Neural crest cell (in vitro differentiated cells): ENCODE measurements at places on chromosomes 12 and 14.

- DNase-seq: no peak
These were observed 278.8 kb downstream of the ZFP36L1 start for GRCh38 chr14:68513838-68514607.

DNA sequence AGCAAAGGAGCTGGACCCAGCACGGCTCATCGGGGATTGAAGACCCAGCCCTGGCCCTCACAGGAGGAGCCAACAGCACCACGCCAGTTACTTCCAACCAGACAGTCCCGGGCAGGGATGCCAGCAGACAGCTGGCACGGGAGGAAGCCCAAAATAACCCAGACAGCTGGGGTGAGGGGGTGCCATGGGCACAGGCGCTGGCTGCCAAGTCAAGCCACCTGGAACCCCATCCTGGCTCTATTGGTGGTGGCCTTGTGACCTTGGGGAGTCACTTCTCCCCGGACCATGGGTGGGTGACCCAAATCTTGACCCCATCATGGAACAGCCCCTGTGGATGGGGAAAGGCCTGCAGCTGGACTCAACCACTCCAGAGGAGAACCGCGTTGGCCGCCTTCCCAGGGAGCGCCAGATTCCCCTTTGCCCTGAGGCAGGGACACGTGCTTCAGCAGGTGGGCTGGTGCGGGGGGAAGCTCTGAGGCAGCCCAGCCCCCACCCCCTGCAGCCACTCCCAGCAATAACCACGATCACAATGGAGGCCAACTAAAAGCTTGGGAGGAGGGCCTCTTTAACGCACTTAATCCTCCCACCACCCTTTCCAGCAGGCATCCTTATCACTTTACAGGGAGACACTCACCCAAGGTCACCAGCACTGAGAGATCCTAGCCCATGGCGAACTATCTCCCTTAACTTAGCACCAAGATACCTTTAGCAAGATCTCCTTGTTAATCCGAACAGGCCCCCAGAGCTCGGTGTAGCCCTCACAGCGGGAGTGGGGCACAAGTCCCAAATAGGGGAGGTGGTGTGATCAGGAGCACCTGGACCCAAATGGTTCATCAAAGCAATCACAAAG is 4.7 kb upstream of the RHOF start:
- no peak for DNase-seq

DNA sequence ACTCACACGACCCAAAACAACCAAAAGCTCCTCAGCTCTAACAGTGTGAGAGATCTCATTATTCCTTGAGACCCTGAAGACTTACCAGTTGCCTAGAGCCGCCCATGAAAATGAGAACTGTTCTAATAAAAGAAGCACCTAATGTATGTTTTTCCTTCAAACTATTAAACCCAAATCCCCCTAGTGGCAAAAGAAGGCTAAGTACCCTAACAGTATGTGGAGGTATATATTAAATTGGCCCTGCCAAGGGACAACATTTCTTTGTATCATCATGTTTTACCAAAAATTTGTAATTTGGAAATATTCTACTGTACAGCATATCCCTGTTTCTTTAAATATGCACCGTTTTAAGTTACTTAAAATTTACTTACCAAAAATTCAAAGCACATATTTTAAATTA is 38.0 kb upstream of the PPFIA2 start:
- no peak for DNase-seq

DNA sequence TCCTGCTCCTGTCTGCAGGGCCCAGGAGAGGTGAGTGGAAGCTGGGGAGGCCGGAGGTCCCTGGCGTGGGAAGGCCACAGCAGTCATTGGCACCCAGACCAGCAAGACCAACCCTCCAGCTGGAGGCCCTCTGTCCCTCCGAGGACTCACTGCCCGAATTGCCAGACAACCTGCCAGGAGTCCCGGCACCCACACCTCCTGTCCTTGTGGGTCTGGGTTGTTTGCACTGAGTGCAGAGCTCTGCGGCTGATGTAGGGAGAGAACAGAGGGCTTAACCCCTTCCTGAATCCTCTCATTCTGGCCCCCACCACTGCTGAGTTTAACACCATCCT is 204.9 kb downstream of the KIF26A start:
- no peak for DNase-seq

GRCh38 chr14:77043984-77044485 is 15.5 kb upstream of the IRF2BPL start:
- no peak for DNase-seq

DNA sequence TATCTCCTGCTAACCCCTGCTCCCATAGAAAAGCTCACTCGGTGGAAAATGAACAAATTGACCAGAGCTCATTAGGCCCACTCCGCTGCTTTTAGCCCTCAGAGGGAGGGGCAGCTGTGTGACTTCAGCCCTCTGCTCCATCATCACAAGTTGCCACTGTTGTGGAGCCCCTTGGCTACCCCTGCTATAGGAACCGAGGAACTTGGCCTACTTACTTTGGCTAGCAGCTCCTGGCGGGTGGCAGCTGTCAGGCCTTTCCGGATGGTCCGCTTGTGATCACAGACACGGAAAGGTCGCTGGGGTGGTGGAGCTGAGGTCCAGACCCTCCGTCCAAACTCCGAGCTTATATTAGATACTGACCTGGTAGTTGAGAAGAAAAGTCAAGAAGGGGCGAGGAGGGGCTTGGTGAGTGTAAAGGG is 612 bp downstream of the CIDEB start:
- no peak for DNase-seq

GRCh38 chr14:49497725-49498348 is 88.3 kb downstream of the RPS29 start:
- no peak for DNase-seq

DNA sequence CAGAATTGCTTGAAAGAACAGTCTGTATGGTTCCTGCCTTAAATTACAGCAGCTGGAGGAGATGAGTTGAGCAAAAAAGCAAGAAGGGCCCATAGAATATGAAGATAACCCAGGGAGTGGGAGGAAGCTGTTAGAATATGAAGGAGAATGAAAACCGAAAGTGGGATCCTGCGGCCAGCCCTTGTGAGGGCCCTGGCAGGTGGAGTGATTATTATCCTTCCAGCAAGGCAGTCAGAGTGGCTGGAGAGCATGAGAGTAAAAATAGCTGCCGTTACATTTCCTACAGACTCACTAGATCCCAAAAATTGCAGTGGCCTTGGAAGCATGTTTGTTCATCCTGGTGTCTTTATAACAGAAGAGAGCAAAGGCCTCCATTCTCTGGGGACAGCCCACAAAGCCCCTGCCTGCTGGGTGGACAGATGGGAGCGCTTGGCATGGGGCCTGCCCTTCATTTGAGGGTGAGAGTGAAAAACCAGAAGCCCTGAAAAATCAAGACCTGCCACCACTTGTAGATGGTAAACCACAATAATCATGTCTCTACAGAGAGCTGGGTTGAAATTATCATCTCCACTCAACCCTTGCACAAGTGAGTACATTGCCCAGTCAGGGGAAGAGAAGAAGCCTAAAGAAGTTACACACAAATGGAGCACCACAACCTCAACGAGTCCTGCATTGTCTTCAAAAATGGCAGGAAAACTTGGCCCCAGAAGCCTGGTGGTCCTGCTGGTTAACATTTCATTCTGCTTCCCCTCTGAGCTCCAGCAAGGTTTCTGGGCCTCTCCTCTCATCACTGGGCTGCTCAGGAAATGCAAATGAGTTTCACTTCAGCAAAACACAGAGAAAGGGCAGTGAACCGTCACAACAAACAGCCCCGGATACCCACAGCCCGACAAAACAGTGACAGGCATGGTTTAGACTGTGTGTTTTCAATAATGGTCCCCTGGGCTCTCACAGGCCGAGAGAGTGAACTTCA is 20.5 kb downstream of the ZDHHC22 start:
- DNase-seq: no peak

DNA sequence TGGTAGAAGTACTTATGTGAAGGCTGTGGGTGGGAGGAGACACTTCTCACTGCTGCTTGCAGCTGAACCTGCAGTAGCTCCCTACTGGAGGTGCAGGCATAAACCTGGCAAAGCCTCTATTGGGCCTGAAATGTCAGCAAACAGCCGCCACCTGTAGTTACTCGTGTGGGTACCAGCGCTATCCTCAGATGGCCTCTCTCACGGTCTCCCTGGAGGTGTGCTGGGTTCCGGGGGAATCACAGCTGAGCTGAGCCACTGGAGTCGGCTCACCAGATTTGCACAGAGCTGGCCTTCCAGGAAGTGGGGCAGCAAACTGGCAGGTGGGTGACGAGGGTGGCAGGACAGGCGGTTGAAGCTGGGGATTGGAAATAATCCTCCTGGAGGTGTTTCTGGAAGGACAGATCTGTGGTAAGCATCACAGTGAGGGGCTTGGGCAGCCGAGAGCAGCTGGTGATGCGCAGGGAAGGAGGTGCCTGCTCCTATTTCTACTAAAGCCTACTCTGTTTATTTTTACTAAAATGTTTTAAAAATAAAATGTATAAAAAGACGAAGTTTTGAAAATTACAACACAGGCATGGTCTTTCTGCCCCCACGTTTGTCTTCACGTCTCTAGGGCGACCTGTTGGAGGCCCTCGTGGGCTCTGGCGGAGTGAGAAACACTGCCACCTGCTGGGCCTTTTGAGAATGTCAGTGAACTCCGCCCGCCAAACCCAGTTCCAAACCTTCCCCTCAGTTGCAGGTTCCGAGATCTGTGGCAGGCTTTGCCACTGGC is 67.8 kb upstream of the PLEKHG3 start:
- DNase-seq: peak; percentile 77

GRCh38 chr14:23121361-23121771 is 2.3 kb upstream of the CEBPE start:
- no peak for DNase-seq

DNA sequence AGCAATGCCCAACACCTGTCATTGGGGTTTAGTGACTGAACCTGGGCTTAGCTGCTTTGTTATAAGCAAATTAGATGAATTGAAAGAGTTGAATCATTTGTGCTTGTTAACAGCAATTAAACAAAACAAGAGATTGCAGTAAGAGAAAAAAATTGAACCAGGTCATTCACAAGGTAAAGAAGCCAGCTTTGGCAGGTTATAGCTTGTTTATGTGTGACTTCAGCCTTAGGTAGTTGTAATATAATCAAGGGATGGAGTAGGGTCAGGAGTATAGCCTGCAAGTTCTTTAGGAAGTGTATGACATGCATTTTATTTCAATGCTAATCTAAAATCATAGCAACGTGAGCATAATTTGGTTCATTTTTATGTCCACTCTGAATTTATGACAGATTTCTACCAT is 63.4 kb upstream of the PLEKHG3 start:
- no peak for DNase-seq

DNA sequence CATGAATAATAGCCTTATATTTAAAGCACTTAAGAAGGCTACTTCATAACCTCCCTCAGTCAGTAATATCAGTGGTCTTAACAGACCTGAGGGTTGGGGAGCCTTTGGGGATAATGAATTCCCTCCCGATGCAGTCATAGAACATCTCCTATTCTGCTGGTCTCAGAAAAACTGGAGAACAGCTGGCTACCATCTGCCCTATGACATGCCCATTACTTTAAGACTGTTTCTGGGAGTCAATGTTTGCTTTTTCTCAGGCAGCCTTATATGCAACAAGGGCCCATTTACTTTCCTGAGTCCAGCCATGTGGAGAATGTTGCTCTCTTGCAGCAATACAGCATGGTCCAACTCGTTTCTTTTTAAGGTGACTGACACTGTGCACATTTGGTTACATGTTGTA is 161.7 kb upstream of the PARP11 start:
- no peak for DNase-seq

- DNase-seq: no peak
These were observed 846.8 kb downstream of the NRXN3 start for GRCh38 chr14:79016828-79017505.

DNA sequence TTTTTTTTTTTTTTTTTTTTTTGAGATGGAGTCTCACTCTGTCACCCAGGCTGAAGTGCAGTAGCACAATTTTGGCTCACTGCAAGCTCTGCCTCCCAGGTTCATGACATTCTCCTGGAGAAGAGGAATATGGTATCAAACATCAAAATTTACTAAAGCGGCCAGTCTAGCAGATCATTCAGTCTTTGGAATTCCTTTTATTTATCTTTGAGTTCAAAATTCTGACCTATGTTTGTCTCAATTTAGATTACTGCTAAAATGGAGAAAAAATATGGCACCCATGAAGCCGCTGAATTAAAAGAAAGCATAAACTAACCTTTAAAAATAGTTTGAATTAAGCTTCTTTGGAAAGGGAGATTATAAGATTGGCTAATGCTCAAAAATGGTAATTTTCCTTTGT is 64.5 kb upstream of the EGLN3 start:
- DNase-seq: no peak

GRCh38 chr12:24541193-24541871 is 407.6 kb downstream of the BCAT1 start:
- no peak for DNase-seq

DNA sequence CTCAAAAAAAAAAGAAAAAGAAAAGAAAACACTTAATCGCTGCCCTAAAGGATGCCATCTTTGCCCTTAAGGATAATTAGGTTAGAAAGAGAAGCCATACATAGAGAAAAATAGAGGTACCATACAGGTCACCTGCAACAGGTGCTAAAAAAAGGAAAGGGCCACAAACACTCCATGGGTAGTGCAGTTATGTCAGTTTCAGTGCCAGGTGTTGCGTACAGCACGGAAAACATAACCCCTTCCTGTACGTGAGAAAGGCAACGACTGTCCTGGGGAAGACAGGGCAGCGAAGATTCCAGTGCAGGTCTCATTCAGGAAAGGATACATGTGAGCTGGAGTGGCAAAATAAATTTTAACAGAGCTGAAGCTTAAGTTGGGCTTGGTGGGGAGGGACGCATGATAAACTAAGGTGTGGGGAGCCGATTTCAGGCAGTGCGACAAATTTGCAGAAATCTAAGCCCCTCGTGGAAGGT is 553 bp upstream of the DAZAP2 start:
- DNase-seq: no peak

- DNase-seq: no peak
These were observed 6.3 kb upstream of the HOXC4 start for GRCh38 chr12:54047160-54047963.

DNA sequence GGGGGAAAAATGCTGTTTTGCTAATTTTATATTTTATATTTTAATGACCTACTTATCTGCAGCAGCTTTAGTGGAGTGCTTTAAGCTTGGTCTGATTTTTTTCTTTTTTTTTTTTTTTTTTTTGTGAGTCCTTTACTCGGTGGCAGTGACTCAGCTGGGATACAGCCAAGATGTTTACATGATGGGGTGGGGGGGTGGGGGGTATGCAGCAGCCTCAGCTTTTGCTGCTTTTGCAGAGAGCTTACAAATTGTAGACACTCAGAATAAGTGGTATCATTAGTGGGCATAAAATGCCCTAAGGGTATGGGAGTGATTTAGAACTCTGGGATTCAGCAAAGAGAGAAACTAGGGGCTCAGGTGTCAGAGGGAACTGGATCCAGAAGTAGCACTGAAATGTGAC is 38.2 kb upstream of the ARHGAP5 start:
- no peak for DNase-seq
